Activated CD8-positive, alpha-beta T cell treated with anti-CD3 and anti-CD28 coated beads for 36 hours (primary cell): ENCODE measurements at places on chromosomes 7 and 10. TPM values are rescaled to one million over a fixed set of nuclear protein-coding genes. Genes with fewer than 3 reads are reported as not detected.

HKDC1 gene
- not detected for total RNA-seq

CPN1 gene
- not detected for total RNA-seq

GATAD1 gene
- 19.7 TPM for total RNA-seq

CUBN gene
- 0.65 TPM for total RNA-seq

DNA sequence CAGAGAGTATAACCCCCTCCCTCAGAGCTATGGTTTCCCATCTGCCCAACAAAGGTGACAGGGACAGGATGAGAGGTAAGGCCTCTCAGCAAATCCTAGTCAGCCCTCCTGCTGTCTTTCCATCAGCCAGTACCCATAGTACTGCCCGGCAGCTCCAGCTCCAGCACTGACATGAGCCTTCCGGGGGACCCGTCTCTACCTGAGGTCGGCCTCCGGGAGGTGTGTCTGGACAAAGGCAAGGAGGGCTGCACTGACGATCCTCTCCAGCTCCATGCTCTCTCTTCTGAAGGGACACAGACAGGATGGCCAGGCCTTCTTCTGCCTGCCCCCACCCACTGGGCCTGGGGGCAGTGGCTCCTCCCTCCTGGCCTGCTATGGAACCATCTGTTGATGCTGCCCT, 4.3 kb downstream of the FBXL15 start:
- DNase-seq = no peak
